Esophagus mucosa (tissue), 1 donor: ENCODE measurements at places on chromosomes 6 and 20. TPM values are rescaled to one million over a fixed set of nuclear protein-coding genes. Genes with fewer than 3 reads are reported as not detected.

DNA sequence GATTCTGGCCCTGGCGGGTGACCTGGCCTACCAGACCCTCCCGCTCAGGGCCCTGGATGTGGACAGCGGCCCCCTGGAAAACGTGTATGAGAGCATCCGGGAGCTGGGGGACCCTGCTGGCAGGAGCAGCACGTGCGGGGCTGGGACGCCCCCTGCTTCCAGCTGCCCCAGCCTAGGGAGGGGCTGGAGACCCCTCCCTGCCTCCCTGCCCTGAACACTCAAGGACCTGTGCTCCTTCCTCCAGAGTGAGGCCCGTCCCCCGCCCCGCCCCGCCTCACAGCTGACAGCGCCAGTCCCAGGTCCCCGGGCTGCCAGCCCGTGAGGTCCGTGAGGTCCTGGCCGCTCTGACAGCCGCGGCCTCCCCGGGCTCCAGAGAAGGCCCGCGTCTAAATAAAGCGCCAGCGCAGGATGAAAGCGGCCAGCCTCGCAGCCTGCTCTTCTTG is 868 bp upstream of the SLC2A4RG start:
- ATAC-seq: peak; percentile 8

DNA sequence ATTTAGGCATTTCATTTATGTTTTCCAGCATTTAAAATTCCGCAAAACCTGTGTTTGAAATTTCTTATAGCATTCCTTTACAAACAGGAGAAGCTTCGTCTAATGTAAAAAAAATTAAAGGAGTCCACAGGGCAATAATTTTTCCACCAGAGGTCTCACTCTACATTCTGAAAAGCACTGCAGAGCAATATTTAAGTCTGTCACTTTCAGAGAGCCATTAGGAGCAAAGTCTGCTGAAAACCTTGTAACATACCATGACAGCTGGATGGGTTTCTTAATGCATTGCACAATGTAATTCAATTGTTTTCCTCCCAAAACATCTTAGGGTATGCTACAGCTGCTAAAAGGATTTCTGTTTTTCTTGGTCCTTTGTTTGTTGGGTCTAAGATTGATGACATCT is 18.0 kb downstream of the BAG2 start:
- ATAC-seq: no peak

DNA sequence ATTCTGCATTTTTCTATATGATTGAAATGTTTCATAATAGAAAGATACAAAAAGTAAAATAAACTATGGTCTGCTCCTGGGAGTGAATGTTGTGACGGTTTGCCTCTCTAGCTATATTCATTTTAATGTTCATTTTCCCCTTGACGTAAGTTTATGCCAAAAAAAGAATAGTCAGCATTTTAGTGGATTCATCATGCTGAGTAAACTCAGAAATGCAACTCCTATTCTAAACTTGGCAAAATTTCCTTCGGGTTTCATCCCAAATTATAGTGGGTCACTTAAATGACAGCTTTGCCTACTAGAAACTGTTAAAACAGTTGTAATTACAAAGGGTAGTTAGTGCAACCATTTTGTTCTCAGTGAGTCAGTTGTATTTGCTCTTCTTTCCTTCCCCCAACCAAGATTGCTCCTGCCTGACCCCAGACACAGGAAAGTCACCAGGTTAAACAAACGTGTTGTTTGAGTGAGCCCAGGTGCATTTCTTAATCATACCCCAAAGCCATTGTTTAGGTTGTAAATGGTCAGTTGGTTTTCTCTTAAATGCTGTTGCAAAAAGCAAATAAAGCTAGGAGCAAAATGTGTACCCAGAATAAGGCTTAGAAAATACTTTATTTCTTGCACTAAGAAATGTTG is 482.3 kb upstream of the SOX4 start:
- ATAC-seq: no peak

GRCh38 chr6:142452993-142453392 is 151.2 kb downstream of the ADGRG6 start:
- ATAC-seq: no peak

DNA sequence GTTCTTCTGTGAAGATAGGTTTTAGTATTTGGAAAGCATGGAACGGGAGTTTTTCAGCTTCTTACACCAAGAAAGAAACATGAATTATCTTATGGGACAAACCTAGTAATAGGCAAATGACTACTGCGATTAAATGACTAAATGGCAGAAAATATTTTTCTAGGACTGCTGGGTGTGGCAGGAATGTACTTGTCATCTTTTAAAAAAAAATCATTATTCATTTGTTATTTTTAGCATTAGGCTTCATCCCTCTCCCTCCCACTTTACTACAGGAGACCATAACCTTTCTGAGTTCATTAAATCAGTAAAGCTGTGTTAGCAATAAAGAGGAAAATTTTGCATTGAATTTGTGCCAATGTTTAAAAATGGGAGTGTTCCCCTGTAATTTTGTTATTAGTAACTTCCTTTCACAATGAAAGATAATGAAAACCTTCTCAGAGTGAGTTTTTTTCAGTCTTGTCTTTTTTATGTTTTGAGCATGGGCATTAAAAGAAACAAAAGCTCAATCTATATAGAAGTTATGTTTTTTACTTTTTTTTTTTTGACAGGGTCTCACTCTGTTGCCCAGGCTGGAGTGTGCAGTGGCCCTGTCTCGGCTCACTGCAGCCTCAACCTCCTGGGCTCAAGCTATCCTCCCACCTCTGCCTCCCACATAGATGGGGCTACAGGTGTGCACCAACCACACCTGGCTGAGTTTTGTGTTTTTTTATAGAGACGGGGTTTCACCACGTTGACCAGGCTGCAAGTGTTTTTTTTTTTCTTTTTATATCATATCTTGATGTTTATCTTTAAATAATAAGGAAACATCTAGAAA is 105.6 kb upstream of the CLDN20 start:
- ATAC-seq: peak; percentile 53

DNA sequence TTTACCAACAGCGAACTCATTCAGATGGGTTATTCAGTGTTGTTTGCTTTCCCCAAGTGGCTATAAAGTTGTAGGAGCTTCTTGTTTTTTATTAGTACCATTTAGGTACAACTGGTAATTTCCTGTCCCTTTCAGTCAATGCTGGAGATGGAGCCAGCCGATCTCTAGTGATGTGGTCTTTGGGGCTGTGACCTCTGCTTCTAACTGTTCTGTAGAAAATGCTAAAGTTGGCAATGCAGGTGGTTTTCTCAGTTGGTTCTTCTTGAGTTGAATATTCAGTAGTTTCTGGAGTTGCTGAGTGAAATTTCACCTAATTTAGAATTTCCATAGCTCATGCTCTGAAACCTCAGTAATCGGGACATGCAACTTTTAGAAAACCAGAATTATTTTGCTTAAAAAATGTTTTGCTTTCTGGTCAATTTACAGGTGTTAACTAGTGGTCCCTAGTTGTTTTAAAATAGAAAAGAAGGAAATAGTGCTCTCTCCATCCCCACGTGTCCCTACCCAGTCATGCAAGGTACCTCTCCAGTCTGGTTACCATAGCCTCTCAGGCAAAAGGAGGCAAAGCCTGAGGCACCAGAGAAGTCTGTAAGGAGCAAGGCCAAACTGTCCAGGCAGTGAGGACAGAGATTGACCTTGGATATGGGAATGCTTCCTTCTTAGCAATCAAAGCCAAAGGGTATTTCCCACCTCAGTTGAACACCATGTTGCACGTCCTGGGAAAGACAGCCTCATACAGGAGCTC is 27.3 kb upstream of the GABRR1 start:
- ATAC-seq: no peak

- ATAC-seq: peak; percentile 23
Observed at GRCh38 chr6:108714101-108714765, 134.0 kb upstream of the ARMC2 start.

DNA sequence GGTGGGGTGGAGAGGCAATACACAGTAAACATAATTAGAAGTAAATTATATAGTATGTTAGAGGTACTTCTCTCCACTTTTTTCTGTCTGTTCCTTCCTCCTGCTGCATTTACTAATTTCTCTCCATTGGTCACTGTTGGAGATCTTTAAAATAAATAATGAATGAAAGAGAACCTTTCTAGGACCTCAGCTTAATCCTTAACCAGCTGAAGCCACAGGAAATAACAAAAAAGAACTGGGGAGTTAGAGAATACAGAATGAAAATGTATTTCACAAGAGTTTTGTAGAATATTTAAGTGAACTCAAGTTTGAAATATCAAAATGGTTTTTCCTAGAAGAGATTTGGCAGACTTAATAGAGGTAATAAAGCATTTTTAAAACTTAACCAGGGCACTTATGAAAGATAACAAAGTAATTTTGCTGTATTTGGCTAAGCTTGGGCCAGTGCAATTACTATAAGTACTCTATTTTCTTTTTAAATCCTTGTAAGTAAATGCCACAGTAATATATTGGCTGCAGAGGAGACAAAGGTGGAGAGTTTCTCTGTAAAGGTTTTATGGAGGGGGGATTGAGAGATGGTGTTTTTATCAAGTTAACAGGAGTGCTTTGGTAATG is 405.0 kb downstream of the CDKAL1 start:
- ATAC-seq: no peak

- ATAC-seq: peak; percentile 89
Observed at GRCh38 chr6:158468666-158469065, 91.2 kb upstream of the TMEM181 start.

- ATAC-seq: no peak
Observed at GRCh38 chr6:610882-611281, 46.0 kb downstream of the HUS1B start.

GRCh38 chr6:13400772-13401171 is 72.4 kb upstream of the TBC1D7 start:
- no peak for ATAC-seq

- peak; percentile 63 for ATAC-seq
Observed at GRCh38 chr6:5132731-5133130, 47.6 kb downstream of the PPP1R3G start.

DNA sequence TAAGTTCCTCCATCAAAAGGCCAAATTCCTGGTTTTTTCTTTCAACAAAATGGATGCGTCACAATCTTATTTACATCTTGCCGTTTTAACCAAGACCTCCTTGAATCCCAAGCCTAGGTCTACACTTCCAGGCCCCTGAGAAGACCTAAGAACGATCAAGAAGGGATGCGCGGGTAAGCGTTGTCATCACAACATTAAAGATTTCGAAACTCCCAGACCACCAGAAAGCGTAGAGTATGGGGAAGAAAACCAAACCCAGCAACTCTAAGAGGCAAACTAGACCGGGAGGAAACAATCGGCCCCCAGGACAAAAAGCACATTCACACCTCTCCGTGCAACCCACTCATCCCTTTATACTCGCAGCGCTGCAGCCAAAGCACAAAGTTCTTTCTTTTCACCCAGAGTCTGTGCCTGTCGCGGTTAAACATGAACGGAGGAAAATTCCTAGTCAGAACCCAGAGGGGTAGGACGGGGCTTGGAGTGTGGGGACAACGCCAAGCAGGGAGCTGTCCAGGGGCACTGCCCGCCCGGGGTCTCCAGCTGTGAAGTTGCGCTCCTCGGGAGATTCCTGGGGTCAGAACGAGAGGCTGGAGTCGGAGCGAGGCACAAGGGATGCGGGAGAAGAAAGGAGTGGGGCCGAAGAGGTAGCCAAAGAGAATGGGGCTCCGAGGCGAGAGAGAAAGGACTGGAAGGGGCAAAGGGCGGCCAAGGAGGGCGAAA is 725 bp downstream of the OSER1 start:
- peak; percentile 0 for ATAC-seq

RAB23 gene
- total RNA-seq: 2.4 TPM

XKR7 gene
- total RNA-seq: not detected

ZNF311 gene
- total RNA-seq: 1.1 TPM

LCA5 gene
- total RNA-seq: 0.80 TPM

SIRPG gene
- total RNA-seq: 0.60 TPM

OPRM1 gene
- not detected for total RNA-seq
